Omental fat pad (tissue), 4 donors: ENCODE measurements at places on chromosomes 3 and 15. TPM values are rescaled to one million over a fixed set of nuclear protein-coding genes. Genes with fewer than 3 reads are reported as not detected.

The GABRA5 gene
- total RNA-seq = not detected

GRCh38 chr3:85801955-85802354 is 843.2 kb downstream of the CADM2 start:
- DNase-seq = no peak

- no peak for DNase-seq
Measured at GRCh38 chr15:24696201-24696600, 20.6 kb downstream of the NPAP1 start.

The P2RY14 gene
- total RNA-seq = 7.1 TPM

GRCh38 chr3:78857494-78858111 is 910.2 kb downstream of the ROBO1 start:
- DNase-seq = no peak

DNA sequence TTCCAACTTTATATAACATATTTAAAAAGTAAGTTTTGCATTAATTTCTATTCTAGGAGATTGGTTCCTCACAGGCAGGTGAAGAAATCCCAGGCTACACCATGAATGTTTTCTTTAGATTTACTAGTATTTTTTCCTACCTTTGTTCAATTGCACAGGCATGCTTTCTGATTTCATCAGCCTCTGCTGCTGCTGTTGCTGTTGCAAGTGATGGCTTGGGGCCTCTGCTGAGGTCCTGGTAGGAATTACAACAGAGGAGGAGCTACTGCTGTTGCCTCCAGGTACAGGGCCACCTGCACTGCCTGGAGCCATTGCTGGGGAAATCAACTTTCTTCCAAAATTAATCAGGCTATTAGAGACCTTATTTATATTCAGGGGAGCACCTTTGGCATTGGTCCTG is 353.3 kb downstream of the PLCL2 start:
- DNase-seq = no peak

DNA sequence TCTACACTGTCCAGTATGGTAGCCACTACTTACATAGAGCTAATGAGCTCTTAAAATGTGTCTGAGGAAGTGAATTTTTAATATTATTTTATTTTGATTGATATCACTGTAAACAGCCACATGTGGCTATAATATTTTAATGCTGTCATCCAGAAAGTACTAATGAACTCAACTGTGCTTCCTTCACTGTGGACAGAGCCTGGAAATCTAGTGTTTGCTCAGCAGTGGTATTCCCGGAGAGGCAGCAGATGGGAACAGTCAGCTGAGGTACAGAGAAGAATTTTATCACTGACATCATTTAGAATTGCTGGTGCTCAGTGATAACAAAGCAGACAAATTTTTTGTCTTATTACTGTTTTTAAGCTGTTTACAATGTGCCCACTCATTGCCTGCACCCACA is 68.7 kb upstream of the ACP3 start:
- DNase-seq = no peak

The CLRN1 gene
- not detected for total RNA-seq

The CSPG4 gene
- 29.9 TPM for total RNA-seq

The CCDC33 gene
- not detected for total RNA-seq

DNA sequence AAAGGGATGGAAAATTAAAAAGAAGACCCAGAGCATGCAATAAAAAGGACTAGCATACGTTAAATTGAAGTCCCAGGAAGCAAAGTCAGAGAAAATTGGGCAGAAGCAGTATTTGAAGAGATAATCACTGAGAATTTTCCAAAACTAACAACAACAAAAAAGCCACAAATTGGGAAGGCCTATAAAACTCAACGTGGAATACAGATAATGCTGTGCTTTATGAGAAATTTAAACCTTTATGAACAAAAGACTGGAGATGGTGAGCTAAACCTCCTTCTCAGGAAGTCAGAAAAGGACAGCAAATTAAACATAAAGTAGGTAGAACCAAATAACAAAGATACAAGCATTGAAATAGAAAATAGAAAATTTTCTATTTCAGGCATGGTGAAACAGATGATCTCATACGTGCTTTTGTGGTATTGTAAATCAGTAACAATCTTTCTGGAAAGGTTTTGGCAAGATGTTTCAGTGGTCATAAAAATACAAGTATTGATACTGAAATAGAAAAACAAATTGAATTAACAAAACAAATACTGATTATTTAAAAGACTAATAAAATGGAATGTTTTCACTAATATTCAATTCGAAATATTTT is 55.6 kb downstream of the LYSMD4 start:
- no peak for DNase-seq

The GPR62 gene
- total RNA-seq = 0.24 TPM

GRCh38 chr15:47484059-47484458 is 233.2 kb upstream of the SEMA6D start:
- no peak for DNase-seq

The ADAMTS17 gene
- total RNA-seq = 2.0 TPM

DNA sequence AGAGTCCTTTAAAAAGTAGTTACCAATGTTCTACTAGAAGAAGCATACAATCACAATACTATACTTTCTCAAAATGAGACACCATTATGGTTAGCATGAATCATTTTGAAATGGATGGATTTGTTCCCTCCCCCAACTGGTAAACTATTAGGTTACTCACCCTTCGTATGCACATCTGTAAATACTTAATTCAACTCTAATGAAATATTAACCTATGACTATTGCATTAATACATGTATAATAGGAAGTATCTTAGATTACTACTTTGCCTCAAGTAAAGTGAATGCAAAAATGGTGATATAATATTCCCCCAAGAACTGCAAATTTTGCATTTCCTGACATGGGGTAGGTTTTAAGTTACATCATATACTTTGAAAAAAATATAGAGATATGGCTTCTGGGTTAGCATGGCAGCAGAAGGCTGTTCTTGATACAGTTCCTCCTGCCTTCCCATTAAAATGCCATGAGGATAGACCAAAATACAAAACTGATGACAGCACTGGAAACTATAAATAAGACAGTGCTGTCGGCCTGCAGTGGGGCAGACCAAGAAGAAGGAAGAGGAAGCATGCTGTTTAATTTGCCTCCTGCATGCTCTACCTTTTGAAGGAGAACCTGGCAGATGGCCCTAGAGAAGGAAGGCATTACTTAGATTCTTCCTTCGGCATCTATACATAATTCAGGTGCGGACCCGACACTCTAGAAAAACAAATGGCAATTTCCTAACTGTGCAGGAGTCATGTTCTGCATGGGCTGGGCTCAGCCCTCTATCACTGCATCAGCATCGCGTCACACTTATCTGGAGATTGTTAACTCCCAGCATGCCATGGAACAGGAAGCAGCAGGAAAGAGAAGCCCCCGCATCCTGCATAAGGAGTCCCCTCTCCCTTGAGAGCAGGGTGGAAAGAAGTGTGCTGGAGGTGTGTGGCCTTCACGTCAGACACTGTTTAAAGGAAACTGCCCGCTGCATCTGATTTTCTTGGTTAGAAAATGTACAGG is 41.8 kb upstream of the NEO1 start:
- no peak for DNase-seq

- no peak for DNase-seq
Measured at GRCh38 chr3:163587342-163587741, 1491.0 kb downstream of the SI start.
